ENCODE measurements at places on chromosomes 13 and 19.

DNA sequence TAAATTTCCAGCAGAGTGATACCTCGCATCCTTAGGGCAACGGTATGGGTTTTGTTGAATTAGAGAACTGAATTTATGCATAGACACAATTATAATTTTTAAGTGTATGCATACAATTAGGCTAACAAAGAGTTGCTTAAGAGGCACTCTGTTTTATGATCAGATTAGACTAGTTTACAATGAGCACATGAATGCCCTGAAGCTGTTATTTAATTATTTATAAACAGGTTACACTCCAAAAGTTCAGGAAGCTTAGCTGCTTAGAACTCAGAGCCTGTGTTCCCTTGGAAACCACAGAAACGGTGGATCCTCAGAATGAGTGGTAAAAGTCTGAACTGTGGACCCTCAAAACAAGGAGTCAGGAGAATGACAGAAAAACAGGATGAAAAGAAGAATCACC, 72.5 kb upstream of the FBXL3 start:
- no peak for DNase-seq

GRCh38 chr13:62250501-62251201, 835.0 kb upstream of the PCDH20 start:
- DNase-seq, result no peak

- DNase-seq, result no peak
Measured at GRCh38 chr13:29817604-29818378, 32.6 kb downstream of the UBL3 start.

DNA sequence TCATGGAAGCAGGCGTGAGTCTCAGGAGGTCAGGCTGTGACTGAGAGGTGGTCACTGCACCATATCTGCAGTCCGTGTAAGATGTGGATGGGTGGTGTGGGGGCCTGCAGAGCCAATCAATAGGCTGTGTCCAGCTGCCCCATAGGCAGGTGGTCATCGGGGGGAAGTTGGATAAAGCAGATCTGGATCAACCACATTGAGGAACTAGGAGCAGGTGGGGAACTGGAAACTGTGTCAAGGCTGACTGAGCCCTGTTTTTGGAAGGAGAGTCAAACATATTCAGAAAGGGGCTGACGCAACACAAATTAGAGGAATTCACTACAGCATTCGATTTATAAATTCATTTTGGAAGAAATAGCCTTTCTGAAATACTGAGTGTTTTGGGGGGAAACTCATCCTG, 15.0 kb downstream of the CLEC4M start:
- DNase-seq, result no peak

DNA sequence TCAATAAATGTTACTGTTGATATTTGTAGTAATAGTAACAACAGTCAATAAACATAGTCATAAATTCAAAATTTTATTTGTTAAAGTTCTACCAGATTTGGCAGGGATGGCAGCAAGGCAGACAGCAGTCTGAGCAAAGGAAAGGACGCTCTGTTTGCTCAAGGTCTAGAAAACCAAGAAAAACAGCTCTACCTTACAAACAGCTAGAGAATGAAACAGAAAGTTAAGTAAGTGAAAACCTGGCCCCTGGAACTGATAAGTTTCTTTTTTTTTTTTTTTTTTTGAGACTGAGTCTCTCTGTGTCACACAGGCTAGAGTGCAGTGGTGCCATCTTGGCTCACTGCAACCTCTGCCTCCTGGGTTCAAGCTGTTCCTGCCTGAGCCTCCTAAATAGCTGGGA, 27.9 kb downstream of the ENOX1 start:
- DNase-seq, result no peak

- DNase-seq, result no peak
Measured at GRCh38 chr19:42424712-42425131, 2.5 kb downstream of the LIPE start.

- no peak for DNase-seq
Measured at GRCh38 chr19:3333662-3334061, 32.7 kb upstream of the NFIC start.

- no peak for DNase-seq
Measured at GRCh38 chr13:85661675-85662074, 137.5 kb downstream of the SLITRK6 start.

GRCh38 chr19:6654347-6655310, 15.3 kb downstream of the TNFSF14 start:
- DNase-seq, result peak; percentile 48
